ENCODE measurements at places on chromosomes 7 and 10. TPM values are rescaled to one million over a fixed set of nuclear protein-coding genes. Genes with fewer than 3 reads are reported as not detected.

DNA sequence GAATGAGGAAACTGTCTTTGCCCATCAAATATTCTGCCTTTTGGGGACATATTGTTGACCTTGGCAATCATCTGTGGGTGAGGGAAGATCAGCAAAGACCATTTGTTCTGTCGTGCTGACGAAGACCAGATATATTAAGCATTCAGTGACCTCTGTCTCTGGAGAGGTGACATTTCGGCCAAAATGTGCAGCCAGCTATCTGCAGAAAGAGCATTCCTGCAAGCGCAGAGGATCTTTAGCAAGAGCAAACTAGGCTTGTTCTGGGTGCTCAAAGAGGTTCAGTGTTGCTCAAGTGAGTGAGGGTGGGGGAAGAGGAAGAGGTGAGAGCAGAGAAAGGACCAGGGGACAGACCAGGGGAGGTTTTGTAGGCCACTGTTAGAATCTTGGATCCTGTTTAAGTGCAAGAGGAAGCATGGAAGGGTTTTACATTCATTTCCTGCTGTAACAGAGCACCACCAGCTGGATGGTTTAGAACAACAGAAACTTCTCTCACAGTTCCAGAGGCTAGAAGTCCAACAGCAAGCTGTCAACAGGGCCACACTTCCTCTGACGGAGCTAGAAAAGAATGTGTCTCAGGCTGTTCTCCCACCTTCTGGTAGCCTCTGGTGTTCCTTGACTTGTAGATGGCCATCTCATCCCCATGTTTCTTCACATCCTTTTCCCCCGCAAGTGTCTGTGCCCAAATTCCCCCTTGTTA, 11.2 kb downstream of the C10orf120 start:
- DNase-seq, result peak; percentile 40

GRCh38 chr10:114674346-114674745, 16.3 kb upstream of the ABLIM1 start:
- no peak for DNase-seq

DNA sequence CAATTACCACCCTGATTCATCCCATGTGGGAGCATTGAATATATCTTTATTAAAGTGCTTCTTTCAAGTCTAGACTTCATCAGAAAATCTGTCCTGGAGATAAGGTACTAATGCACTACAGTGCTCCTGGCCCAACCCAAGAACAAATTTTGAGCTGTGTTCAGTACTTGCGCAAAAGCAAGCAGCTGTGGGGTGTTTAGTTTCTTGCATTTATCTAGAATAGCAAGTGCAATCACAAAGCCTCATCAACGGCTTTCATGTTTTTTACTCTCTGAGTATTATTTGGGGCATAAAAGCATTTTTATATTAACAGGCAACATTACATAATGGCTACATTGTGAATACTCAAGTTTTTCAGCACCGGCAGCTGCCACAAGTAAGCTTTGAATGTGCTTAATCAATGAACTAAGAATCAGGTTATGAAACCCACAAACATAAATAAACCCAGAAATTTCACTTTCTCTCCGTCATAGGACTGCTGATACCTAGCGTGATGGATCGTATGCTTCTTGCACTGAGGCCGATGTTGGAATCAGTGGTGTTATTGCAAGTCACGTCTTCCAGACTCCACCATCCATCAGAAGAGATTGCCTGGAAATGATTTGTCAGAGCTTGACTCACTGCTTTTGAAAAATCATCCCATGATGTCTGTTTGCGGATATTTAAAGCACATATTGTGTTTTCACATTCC, 113.1 kb downstream of the CTTNBP2 start:
- no peak for DNase-seq

DNAJC9 gene
- total RNA-seq, result 11.5 TPM

OPN1SW gene
- not detected for total RNA-seq

- no peak for DNase-seq
Measured at GRCh38 chr7:67523713-67524112, 527.1 kb downstream of the TYW1 start.

DNA sequence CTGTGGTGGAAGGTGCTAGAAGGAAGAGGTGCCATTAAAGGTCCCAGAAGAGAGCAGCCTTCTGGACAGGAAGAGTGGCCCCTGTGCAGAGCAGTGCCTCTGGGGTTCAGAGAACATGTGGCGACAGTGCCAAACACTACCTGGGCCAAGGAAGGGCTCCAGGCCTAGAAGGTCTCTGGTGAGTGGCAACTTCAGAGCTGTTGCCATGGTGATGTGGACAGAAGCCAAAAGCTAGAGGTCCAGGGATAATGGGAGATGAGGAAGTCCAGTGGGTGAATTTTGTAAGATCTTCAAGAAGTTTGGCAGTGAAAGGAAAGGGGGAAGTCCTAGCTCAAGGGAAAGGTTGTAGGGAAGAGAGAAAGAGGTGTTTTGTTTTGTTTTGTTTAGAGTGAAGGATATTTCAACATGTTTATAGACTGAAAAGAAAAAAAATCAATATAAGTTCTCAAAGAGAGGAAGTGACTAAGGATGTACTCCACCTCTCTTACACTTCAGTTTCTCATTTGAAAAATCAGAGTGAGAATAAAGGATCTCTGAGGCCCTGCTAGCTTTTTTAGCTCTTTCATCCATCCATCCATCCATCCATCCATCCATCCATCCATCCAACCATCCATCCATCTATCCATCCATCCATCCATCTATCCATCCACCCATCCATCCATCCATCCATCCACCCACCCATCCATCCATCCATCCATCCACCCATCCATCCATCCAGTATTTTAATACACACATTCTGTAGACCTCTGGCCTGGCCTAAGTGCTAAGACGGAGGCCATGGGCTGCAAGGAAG, 77.1 kb upstream of the DUSP5 start:
- peak; percentile 54 for DNase-seq

- no peak for DNase-seq
Measured at GRCh38 chr10:101778781-101779543, 3.0 kb upstream of the FGF8 start.

DNA sequence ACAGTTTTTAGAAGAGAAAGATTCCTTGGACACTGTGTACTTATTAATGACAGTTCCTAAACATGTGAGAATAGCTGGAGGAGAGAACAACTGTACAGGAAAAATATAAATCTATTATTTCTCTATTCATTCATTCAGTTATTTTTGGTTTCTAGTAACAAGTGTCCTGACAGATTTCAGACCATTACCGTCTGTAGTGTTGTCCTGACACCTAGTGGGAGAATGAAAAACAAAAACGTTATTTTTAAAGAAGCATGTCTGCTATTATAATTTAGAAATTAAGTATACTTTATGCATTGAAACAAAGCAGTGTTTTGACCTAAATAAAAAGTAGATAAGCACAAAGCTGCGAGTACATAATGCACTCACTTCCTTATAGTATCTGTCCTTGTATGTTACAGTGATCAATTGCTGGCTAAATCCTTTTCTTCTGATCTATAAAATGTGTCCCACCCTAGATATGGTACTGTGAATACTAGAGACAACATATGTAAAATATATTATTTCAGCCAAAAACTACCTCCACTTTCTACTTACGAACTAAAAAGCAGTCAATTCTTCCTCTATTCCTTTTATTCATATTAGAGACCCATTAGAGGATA, 575.6 kb downstream of the ARL4A start:
- no peak for DNase-seq

EBF3 gene
- 10.1 TPM for total RNA-seq

- DNase-seq, result peak; percentile 24
Measured at GRCh38 chr7:93890464-93891068, at the start of gene TFPI2. TSS of gene TFPI2 (minus strand) at chr7:93890753. CDS start at chr7:93890678, 75 bp downstream.

DNA sequence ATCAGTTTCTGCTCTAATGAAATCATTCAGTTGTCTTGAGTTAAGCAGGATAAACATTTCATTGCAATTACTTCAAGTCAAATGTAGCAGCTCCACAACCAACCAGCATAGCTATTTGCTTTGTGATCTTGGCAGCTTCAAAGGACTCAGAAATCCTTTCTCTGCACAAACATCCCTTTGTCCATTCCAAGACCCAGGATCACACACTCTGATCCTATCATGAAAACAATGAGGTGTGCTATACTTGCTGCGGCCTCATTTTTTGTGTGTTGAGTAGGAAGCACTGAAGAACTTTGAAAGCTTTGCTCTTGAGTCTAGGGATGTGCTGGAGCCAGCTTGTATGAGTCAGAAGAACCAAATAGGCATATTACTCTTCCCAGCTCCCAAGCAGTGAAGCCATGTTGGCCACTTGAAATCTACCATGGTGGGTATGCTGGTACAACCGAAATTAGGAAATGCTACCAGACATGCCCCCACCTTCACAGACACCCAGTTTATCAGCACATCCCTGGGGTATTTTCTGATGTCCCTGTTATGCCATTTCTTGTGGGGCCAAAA, 199.4 kb upstream of the PRSS58 start:
- DNase-seq, result no peak

All from left cardiac atrium (tissue), 4 donors.